ENCODE measurements at places on chromosomes 12 and 14. TPM values are rescaled to one million over a fixed set of nuclear protein-coding genes. Genes with fewer than 3 reads are reported as not detected.

The VAMP1 gene
- total RNA-seq: 14.0 TPM

The TSPAN19 gene
- total RNA-seq: 2.9 TPM

The COQ6 gene
- total RNA-seq: 13.7 TPM

The PPFIBP1 gene
- total RNA-seq: 43.0 TPM

All from glutamatergic neuron (in vitro differentiated cells).